ENCODE measurements at places on chromosomes 5 and 9. TPM values are rescaled to one million over a fixed set of nuclear protein-coding genes. Genes with fewer than 3 reads are reported as not detected.

The SOHLH1 gene
- total RNA-seq, result not detected

The SOX30 gene
- total RNA-seq, result 0.09 TPM

The LHX6 gene
- total RNA-seq, result 4.5 TPM

The MATR3 gene
- total RNA-seq, result 161 TPM

The OR1Q1 gene
- total RNA-seq, result not detected

- no peak for DNase-seq
These were observed 17.8 kb downstream of the LRRC8A start for GRCh38 chr9:128899566-128900322.

GRCh38 chr9:84504360-84504759 is 163.8 kb upstream of the SLC28A3 start:
- DNase-seq, result no peak

DNA sequence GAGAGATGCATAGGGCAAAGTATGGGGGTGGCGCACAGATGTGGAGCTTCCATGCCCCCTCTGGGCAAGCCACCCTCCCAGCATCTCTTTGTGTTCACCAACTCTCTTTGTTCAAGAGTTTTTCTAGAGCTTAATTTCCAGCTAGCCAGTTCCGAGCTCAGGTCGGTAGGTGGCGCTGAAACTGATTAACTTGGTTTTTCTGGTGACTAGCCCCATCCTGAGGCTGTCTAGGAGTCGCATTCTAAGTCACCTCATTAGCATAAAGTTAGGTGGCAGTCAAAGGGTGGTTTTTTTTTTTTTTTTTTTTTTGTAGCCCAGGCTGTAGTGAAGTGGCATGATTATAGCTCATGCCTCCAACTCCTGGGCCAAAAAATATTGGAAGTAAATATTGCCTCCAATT is 476.4 kb downstream of the KDM4C start:
- DNase-seq, result no peak

DNA sequence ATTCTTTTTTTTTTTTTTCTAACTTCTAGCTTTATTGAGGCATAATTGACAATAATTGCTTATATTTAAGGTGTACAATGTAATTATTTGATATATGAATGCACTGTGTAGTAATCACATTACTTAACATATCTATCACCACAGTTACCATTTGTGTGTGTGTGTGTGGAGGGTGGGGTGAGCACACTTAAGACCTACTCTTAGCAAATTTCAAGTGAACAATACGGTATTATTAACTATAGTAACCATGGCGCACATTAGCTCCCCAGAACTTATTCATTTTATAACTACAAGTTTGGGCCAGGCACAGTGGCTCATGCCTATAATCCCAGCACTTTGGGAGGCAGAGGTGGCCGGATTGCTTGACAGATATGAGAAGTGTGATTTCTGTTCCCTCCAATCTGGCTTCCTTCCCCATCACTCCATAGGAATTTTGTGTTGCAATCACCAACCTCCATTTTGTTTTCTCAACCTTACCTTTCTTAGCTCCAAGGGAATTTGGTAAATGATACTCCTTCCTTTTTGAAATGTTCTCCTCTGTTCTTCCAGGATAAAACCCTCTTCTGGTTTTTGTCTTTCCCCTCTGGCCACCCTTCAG is 14.9 kb downstream of the TXN start:
- no peak for DNase-seq

GRCh38 chr5:168356171-168356570 is 64.7 kb downstream of the WWC1 start:
- no peak for DNase-seq

- DNase-seq, result peak; percentile 72
These were observed 45.5 kb downstream of the RXRA start for GRCh38 chr9:134371731-134372130.

- no peak for DNase-seq
These were observed 1366.1 kb downstream of the PTPRD start for GRCh38 chr9:9246726-9247125.

DNA sequence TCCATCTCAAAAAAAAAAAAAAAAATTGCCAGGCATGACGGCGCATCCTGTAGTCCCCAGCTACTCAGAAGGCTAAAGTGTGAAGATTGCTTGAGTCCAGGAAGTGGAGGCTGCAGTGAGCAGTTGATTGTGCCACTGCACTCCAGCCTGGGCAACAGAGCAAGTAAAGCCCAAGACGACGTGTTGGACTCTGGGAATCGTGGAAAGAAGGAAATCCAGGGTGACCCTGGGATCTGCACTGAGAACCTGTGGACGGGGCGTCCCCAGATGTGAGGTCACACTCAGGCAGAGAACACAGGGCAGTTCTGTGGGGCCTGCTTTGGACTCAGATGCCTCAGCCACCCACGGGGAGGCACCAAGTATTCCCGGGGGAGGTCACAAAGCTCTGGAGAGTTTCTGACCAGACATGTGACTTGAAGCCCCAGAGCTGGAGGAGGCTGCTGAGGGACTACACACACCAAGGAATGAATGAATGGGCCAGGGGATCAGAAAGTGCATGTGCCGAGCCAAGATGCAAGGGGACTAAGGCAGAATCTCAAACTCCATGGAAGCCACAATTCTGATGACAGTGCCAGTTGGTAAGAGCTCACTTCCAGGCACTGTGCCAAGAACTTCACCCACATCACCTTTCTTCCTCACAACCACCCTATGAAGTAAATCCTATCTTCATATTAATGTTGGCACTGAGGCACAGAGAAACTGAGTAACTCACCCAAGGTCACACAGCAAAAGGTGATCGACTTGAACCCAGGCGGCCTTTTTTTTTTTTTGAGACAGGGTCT is 12.9 kb downstream of the DYNC2I2 start:
- no peak for DNase-seq

GRCh38 chr5:14946815-14947620 is 75.4 kb upstream of the ANKH start:
- DNase-seq, result no peak

- no peak for DNase-seq
These were observed 715.2 kb upstream of the DMAC1 start for GRCh38 chr9:8514760-8515159.

GRCh38 chr5:134053840-134054338 is 49.1 kb upstream of the VDAC1 start:
- peak; percentile 35 for DNase-seq

DNA sequence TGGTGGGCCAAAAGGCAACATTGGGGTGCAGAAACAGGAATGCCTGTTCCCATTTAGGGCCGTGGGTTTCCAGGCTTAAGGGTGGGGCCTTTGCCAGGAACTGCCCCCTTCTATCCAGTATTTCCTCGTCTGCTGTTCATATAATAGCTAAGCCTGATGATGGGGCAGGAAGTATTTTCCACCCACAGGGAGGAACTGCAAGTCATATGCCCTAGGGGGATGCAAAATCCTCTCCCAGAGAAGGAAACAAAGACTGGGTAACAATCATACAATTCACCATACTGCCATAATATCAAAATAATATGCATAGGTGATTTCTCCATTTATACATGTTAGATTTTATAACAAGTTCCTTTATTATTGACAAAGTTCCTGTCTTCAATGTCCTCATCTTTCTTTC is 20.5 kb upstream of the RPS23 start:
- no peak for DNase-seq

DNA sequence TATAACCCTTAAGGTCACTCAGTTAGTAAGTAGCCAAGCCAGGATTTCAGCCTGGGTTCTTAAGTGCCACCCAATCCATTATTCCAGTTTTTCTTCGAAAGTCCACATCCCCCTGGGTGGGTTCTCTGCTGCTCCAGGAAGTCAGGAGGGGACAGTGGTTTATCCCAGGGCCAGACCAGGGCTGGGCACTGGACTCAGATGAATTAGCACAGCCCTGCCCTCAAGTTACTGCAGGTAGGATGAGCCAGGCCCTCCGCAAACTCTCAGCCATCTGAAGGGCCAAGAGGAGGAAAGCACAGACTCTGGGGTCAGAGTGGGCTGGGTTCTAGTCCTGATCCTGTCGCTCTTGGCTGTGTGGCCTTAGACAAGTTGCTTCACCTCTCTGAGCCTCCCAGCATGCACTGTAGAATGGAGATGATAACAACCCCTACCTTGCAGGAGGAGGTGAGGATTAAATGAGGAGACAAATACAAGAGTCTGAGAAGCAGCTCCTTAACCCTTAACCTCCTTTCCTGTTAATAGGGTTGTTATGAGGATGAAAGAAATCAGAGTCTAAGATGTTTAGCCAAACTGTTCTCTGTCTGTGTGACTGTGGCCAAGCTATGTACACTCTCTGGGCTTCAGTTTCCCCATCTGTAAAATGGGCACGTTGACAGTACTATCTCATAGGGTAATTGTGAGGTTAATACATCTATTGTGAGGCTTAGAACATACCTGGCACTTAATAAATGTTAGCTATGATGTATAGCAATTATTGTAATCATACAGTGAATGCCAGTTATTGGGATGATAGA is 6.8 kb upstream of the NEURL1B start:
- no peak for DNase-seq

- DNase-seq, result no peak
These were observed at the start of gene SMIM23 for GRCh38 chr5:171785517-171785916. TSS of gene SMIM23 (plus strand) at chr5:171785817. CDS start at chr5:171785872, 55 bp downstream.

DNA sequence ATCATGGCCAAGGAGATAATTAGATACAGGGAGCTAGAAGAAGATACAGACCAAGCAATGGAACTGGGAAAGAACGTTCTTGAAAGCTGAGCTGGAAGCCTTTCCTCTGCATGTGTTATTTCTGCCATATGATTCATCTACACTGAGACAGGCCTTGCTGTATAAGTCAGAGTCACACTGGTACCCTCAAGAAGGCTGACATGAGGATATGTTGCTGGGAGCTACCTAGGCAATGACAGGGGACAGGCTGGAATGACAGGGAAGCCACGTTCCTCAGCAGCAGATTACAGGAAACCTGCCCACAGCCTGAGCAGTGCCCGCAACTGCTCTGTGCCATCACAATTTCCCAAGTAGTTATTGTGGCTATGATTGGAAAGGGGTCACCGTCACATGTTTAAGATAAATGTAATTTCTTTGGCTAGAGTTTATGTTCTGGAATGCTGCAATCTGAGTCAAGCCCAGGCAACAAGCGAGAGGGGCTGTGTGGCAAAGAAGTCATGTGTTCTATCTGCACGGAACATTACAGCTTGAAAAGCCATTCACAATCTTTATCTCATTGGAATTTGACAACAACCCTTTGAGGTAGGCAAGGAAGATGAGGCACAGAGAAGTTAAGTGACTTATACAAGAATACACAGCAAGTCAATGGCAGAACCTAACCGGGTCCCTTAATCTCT is 108.2 kb downstream of the TTLL11 start:
- no peak for DNase-seq

- DNase-seq, result no peak
These were observed 124.4 kb downstream of the FANCC start for GRCh38 chr9:95193067-95193466.

GRCh38 chr5:3153226-3153858 is 401.9 kb upstream of the IRX2 start:
- DNase-seq, result no peak

DNA sequence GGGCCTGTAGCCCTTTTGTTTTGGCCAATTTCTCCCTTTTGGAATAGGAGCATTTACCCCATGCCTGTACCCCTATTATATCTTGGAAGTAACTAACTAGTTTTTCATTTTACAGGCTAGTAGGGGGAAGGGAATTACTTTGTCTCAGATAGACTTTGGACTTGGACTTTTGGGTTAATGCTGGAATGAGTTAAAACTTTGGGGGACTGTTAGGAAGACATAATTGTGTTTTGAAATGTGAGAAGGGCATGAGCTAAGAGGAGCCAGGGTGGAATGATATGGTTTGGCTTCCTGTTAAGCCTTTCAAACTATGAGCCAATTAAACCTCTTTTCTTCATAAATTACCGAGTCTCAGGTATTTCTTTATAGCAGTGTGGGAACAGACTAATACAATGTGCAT is 168.1 kb downstream of the FGF1 start:
- DNase-seq, result no peak

DNA sequence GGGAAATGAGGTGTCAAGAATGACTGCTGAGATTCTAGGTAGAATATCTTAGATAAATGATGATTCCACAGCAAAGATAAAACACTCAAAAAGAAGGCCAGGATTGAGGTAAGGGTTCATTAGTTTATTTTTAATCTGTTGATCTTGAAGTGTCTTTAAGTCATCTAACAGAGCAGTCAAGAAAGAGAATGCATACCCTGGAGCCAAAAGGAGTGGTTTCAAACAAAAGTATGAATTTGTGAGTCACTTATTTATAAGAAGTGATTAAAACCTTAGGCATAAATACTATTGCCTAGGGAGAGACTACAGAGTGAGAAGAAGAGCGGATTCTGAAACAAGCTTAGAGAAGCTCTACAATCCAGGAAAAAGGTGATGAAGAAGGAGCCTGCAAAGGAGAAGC is 541.0 kb downstream of the DTWD2 start:
- no peak for DNase-seq

GRCh38 chr5:111229221-111229835 is 5.1 kb downstream of the CAMK4 start:
- no peak for DNase-seq

- DNase-seq, result no peak
These were observed 233.3 kb downstream of the GAS1 start for GRCh38 chr9:86713970-86714369.

GRCh38 chr5:91343916-91344315 is 39.2 kb downstream of the ARRDC3 start:
- no peak for DNase-seq

DNA sequence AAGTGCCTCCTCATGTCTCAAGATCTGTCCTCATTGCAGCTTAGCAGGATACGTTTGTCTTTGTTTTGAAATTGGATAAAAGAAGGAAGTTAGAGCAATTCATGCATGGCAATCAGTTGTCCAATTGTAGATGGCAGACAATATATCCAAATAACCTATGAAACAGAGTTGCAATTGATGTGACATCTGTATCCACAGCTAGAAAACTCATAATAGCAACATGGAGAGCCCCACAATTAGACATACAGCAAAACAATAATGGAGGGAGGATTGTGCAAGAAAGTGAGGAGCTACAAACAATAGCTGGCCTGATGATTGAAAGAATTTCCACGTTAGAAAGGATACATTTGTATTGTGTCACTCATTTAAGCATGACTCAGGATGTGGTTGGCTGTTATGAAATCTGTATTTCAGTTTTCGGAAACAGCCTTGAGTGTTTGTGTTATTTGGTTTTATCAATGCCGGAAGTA is 132.0 kb downstream of the FAM174A start:
- no peak for DNase-seq

GRCh38 chr5:174335682-174336364 is 290.3 kb downstream of the NSG2 start:
- no peak for DNase-seq

DNA sequence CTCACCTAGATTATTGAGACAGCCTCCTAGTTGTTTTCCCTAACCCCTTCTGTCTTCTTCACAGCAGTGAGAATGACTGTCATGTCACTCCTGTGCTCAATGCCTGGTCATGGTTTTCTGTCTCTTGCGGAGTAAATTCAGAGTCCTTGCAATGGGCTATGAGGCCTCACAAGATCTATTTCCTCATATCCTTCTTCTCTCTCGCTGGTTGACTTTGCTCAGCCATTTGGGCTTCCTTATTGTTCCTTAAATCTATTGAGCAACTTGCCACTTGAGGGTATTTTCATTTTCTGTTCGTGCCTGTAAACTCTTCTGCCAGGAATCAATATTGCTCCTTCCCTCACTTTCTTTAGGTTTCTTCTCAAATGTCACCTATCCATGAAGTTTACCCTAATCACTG is 9.0 kb downstream of the PPP3R2 start:
- no peak for DNase-seq
